ENCODE measurements at places on chromosomes 1 and 21. TPM values are rescaled to one million over a fixed set of nuclear protein-coding genes. Genes with fewer than 3 reads are reported as not detected.
A peak's percentile ranks its signal among the peaks of the same experiment; 100 is the strongest.

DNA sequence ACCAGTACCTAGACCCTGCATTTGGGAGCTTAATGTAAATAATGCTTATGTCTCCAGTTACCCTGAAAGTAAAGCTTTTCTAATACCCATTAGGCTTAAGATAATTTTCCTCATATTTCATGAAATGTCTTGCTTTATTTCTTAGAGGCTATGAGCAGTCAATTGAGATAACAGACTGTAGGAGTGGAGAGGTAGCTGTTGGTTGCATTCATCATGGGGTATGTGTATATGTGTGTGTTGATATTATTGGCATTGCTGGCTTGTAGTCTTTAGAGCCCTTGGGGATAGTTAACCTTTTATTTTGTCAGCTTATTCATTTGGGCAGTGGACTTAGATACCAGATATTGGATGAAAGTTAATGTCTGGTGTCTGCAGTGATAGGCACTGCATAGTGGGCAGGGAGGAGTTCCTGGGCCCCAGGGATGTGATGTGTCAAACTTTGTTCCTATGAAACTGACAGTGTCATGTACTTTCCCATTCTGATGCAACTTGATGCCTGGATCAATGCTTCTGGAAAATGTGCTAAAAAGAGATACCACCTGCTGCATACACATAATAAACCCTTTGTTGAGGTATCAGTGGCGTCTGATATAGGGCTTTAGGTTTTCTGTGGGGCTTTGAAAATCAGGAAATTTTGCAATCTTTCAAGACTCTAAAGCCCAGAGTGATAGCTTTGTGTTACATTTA lies 83.9 kb downstream of the MAST2 start:
- DNase-seq, result peak; percentile 8

GRCh38 chr1:234331507-234331906 lies 41.7 kb upstream of the COA6 start:
- DNase-seq, result no peak

- DNase-seq, result no peak
Observed at GRCh38 chr1:153081736-153082135, 10.3 kb upstream of the SPRR2B start.

GRCh38 chr1:10031461-10031860 lies 1.3 kb upstream of the UBE4B start:
- DNase-seq, result no peak

GRCh38 chr21:37273440-37273839 lies 6.3 kb upstream of the VPS26C start:
- DNase-seq, result no peak

DNA sequence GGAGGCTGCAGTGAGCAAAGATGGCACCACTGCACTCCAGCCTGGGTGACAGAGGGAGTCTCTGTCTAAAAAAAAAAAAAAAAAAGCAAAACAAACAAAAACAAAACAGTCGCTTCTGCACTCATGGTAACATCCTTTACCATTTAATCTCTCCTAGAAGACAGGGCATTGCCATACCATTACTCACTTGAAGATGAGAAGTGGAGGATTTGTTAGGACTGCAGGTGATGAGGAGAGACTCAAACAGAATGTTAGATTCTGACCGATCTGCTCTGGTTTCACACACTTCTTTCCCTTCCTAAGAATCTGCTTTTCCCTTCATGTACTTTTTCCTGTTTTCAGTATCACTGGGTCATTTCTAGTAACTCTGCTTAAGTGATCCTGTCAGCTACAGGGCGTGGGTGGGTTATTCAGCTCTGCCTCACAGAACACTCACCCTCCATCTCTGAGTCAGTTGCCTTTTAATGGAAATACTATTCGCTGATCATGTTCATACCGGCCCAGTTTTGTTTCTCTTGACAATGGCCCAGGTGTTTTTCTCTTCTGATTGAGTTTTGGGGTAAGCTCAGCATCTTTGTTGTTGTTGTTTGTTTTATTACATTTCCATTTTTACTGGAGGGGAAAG lies 148.0 kb upstream of the ERG start:
- DNase-seq, result no peak

- no peak for DNase-seq
Observed at GRCh38 chr1:180299479-180300221, 69.6 kb downstream of the LHX4 start.

DNA sequence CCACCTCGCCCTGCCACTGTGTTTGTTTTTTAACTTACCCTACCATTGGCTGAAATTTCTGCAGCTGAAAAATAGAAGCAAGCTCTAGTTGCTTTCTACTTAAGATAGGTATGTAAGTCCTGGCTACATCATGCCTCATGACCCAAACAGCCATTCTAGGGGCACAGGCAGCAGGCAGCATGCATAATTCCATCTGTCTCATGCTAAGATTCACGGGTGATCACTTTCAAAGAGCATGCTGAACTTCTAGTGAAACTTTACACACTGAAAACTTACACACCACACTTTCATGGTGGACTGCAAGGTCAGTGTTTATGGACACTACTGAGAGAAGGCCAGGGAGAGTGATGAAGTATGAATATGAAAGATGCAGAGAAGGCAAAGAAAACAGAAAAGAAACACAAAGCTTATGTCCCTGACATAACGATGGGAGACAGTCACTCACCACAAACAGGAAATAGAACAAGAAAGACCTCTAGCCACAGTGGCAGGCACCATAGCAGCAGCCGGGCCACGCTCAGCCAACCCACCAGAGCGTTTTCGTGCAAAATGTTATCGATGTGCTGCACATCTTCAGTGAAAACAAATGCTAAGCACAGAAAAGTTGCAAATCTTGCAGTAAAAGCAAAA lies 102.3 kb upstream of the TIAM1 start:
- DNase-seq, result no peak

- no peak for DNase-seq
Observed at GRCh38 chr1:186762653-186763052, 66.1 kb upstream of the PLA2G4A start.

DNA sequence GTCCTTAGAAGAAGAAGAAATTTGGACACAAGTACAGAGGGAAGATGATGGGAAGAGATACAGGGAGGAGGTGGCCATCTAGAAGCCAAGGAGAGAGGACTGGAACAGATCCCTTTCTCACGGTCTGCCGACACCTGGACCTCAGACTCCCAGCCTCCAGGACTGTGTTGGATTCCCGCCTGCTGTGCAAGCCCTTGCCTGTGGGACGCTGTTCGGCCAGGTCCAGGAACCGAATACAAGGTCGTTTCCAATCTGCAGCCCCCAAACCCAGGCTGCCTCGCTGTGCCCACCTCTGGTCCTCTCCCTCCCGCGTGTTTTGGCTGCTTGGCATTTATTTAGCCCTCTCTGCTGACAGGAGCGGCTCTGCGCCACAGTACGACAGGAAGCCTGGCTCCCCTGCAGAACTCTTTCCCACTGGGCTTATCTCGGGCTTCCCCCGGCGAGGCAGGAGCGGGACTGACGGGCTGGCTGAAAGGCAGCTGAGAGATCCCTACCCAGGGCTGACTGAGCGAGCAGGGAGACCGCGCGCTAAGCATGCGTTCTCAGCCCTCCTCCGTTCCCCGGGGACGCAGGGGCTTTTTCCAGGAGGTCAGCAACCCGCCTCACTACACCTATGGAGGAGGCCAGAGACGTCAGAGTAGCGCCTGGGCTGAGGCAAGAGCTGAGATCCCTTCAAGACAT lies 238.4 kb downstream of the TNR start:
- no peak for DNase-seq

DNA sequence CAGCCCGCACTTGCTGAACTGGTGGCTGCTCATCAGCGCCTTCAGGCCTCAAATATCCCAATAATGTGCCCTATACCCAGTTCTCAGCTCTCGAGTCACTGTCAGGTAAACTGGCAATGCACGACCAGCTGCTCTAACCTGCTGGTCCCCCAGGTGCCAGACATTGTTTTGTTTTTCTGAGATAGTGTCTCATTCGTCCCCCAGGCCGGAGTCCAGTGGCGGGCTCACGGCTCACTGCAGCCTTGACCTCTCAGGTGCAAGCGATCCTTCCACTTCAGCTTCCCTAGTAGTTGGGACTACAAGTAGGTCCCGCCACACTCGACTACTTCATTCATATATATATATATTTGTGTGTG lies 1.0 kb upstream of the NADK start:
- no peak for DNase-seq

- no peak for DNase-seq
Observed at GRCh38 chr1:112370996-112371395, 25.0 kb upstream of the CTTNBP2NL start.

DNA sequence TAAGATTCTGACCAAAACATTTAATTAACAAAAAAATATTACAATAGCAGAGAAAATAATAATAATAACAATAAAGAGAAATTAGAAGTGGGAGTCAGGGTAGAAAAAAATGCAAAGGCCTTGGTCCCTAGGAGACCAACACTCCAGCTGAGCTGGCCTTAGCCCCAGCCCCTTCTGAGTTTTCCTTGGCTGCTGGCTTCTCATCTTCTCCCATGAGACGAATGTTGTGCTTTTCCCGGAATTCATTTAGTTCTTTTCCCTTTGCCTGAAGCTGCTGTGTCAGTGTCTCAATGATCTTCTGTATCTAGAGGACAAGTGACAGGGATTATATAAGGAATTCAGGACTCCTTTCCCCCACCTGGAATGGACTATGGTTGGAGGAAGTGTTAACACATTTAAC lies 2.4 kb downstream of the KLHDC9 start:
- DNase-seq, result no peak

DNA sequence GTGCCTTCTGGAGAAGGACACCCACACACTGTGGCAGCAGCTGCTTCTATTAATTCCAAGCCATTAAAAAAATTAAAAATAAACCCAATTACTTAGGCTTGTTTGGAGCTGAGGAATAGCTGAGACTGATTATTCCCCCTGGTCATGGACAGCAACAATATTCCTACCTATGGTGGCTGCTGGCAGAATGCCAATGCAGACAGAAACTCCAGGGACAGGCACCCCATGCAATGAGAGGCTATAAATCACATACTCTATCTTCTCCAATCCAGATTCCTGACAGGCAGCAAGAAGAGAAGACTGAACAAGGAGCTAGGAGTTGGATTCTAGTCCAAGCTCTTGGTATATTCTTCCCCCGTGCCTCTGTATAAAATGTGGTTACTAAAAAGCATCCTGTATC lies 275.4 kb upstream of the BEND5 start:
- DNase-seq, result no peak

GRCh38 chr1:237894131-237894530 lies 3.4 kb upstream of the ZP4 start:
- no peak for DNase-seq

DNA sequence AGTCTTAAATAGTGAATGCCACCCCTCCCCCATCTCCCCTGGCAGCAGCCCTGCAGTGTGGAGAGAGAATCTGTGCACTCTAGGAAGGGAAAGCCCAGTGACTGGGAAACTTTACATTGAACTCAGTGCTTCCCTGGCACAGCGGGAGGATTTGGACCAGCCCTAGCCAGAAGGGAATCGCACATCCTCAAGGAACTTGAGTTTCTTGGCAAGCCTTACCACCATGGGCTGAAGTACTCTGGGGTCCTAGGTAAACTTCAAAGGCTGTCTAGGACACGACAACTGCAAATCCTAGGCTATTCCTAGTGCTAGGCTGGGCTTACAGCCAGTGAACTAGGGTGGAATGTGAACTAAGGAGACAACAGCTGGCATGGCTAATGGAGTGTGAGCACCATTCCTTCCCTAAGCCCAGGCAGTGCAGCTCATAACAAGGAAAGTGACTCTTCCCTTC lies 88.3 kb downstream of the COL24A1 start:
- DNase-seq, result no peak

- no peak for DNase-seq
Observed at GRCh38 chr1:197199923-197200271, 53.4 kb upstream of the ASPM start.

The GNAT2 gene
- not detected for total RNA-seq

The GCSAML gene
- not detected for total RNA-seq

The KCNJ6 gene
- not detected for total RNA-seq

The CRP gene
- 3.6 TPM for total RNA-seq

The OLIG2 gene
- total RNA-seq, result not detected

The SLC45A1 gene
- 0.73 TPM for total RNA-seq

The BSND gene
- not detected for total RNA-seq

The ARHGAP29 gene
- 62.6 TPM for total RNA-seq

The OR2T6 gene
- total RNA-seq, result not detected

Data from Calu3 (cell line).